ELF-1 (cell line): ENCODE measurements at places on chromosomes 11 and 22.
A peak's percentile ranks its signal among the peaks of the same experiment; 100 is the strongest.

DNA sequence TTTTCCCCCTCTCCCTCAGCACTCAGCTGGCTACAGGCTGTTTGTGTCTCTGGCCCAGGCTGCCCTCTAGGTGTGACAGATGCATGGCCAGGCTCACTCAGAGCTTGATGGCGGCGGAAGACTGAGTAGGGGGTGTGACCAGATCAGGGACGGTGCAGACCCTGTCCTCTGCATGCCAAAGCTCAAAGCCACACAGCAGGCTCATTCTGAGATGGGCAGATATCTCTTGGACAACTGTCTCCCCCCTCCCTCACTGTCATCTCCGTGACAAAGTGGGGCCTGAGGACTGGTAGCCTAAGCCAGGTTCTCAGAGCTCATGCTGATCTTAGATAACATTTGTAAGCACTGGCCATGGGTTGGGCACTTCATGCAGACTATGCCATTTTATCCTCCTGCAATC, 231.3 kb downstream of the DSCAML1 start:
- DNase-seq: peak; percentile 56

GRCh38 chr11:116948391-116948790, 111.0 kb upstream of the APOA1 start:
- DNase-seq: no peak

- DNase-seq: no peak
These were observed 52.2 kb downstream of the BIRC2 start for GRCh38 chr11:102399189-102399588.

DNA sequence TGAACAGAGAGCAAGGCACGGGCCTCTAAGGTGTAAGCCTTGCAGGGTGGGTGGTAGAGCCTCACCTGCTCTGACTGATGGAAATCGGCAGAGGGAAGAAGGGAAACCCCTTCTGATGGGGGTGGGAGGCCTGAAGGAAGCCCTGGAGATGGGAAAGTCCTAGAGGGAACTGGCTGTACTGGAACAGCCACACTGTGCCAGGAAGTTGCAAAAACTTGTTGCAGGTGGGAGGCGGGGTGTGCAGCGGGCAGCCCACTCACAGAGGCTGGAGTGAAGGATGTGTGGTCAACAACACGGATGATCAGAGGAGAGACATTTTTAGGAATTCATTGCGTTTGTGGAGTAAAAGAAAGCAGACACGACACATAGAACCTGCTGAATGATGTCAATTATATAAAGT, 91.3 kb downstream of the ZC3H12C start:
- DNase-seq: no peak

- DNase-seq: peak; percentile 40
These were observed 61.1 kb downstream of the CYB5R2 start for GRCh38 chr11:7612056-7612660.

DNA sequence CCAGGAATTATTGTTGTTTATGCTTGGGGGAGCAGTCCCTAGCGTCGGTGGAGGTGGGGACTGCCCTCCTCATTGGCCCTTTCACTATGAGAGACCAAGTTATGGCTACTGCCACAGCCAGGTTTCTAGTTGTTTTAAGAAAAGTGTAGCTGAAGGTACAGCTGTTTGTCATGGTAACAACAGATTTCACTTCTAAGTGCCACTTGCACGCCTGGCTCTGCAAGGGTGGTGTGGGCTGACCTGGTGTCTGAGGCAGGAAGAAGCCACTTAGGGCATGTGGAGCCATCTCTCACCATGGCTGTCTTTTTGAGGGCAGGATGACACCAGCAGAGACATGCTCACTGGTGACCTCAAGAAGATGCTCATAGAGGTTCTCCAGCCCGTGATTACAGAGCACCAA, 46.3 kb upstream of the MPEG1 start:
- DNase-seq: no peak

GRCh38 chr11:132456751-132457328, 1075.5 kb downstream of the OPCML start:
- DNase-seq: peak; percentile 23
